HCT116 (cell line): ENCODE measurements at places on chromosomes 7 and 10. TPM values are rescaled to one million over a fixed set of nuclear protein-coding genes. Genes with fewer than 3 reads are reported as not detected.

Gene ZPBP
- not detected for total RNA-seq

Gene OR2A7
- total RNA-seq = 8.1 TPM

Gene CDHR1
- total RNA-seq = not detected

DNA sequence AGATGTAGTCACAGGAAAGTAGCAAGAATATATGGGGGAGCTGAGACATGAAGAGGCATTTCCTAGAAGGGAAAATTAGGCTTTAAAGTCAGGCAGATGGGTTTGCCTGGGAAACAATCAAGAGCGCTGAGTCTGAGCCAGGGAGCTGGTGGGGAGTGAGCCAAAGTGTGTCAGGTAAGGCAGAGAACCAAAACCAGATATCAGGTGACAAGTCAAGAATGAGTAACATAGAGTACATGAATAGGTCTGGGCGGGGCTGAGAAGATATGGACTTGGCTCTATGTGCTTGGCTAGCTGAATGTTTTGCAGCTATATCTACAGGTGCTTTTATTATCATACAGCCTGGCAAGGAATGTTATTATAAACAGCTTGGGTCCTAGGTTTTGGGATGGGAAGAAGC lies 49.3 kb downstream of the GPR141 start:
- peaks cover 15% of the 10 kb centered on the region; the same call in 1 of the 2 replicates for H3K27me3 ChIP-seq
- H3K27ac ChIP-seq = no peak overlapping the region
- no peaks in the 10 kb centered on the region for H3K4me1 ChIP-seq

- H3K36me3 ChIP-seq = no peaks in the 10 kb centered on the region
- H3K4me1 ChIP-seq = no peaks in the 10 kb centered on the region
- no peak overlapping the region for H3K27ac ChIP-seq
- H3K4me3 ChIP-seq = no peak overlapping the region
These were observed 43.4 kb upstream of the PPP2R2D start for GRCh38 chr10:131857156-131858117.

GRCh38 chr10:17122726-17123661 lies 6.6 kb downstream of the CUBN start:
- peaks cover 9% of the 10 kb centered on the region; the same call in 1 of the 2 replicates for H3K4me1 ChIP-seq
- H3K36me3 ChIP-seq = no peaks in the 10 kb centered on the region
- H3K27me3 ChIP-seq = no peaks in the 10 kb centered on the region
- no peak for DNase-seq
- H3K27ac ChIP-seq = no peak overlapping the region

- H3K27ac ChIP-seq = no peak overlapping the region
- peak overlapping the region; percentile 80 for H3K4me3 ChIP-seq
- peaks cover 54% of the 10 kb centered on the region for H3K4me1 ChIP-seq
- no peak for DNase-seq
- no peaks in the 10 kb centered on the region for H3K27me3 ChIP-seq
These were observed 1.7 kb downstream of the PROSER2 start for GRCh38 chr10:11824825-11825224.

- H3K4me3 ChIP-seq = no peak overlapping the region
- DNase-seq = no peak
- no peaks in the 10 kb centered on the region for H3K27me3 ChIP-seq
- no peaks in the 10 kb centered on the region for H3K36me3 ChIP-seq
- H3K4me1 ChIP-seq = no peaks in the 10 kb centered on the region
These were observed 311.8 kb downstream of the PTPRN2 start for GRCh38 chr7:158275711-158276413.

DNA sequence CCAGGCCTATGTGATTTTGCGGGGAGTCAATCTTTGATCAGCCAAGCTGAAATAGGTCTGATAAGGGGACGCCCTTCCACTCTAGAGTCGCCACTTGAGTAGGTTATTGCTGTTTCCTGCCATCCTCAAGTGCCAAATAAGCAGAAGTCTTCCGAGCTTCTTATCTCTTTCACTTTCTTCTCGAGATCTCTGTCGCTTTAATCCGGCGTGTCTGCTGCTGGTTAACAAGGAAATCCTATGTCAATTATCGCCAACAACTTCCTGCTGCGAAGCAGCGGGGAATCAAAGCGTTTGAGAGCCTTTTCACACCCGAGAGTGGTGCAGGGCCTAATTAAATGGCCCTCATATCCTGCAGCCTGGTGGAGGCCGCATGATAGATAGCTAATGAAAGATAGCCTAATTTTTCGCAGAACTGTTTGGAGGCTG lies 215.9 kb downstream of the RAB11FIP2 start:
- H3K27ac ChIP-seq = no peak overlapping the region
- H3K4me1 ChIP-seq = no peaks in the 10 kb centered on the region
- H3K4me3 ChIP-seq = no peak overlapping the region
- no peaks in the 10 kb centered on the region for H3K36me3 ChIP-seq
- DNase-seq = no peak

- DNase-seq = no peak
- H3K36me3 ChIP-seq = no peaks in the 10 kb centered on the region
- H3K4me3 ChIP-seq = no peak overlapping the region
- H3K27ac ChIP-seq = no peak overlapping the region
- no peaks in the 10 kb centered on the region for H3K4me1 ChIP-seq
- no peaks in the 10 kb centered on the region for H3K27me3 ChIP-seq
These were observed 224.3 kb upstream of the IGFBP3 start for GRCh38 chr7:46145412-46145811.

DNA sequence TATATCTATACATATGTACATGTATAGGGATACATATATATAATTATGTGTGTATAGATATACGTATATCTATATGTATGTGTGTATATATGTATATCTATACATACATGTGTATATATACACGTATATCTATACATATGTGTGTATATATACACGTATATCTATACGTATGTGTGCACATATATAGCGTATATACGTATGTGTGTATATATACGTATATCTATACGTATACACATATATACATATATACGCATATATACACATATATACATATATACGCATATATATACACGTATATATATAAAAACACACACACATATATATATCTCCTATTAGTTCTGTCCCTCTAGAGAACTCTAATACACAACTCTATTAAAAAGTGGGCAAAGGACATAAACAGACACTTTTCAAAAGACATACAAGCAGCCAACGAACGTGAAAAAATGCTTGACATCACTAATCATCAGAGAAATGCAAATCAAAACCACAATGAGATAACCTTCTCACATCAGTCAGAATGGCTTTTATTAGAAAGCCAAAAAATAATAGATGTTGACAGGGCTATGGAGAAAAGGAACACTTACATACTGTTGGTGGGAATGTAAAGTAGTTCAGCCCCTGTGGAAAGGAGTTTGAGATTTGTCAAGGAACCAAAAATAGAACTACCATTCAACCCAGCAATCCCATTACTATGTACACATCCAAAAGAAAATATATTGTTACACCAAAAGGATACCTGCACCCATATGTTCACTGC lies 22.0 kb upstream of the TMEM120A start:
- H3K4me1 ChIP-seq = no peaks in the 10 kb centered on the region
- DNase-seq = no peak
- no peak overlapping the region for H3K4me3 ChIP-seq
- H3K27ac ChIP-seq = no peak overlapping the region
- H3K27me3 ChIP-seq = no peaks in the 10 kb centered on the region

GRCh38 chr10:11373717-11374171 lies 237.7 kb downstream of the USP6NL start:
- no peaks in the 10 kb centered on the region for H3K36me3 ChIP-seq
- no peak overlapping the region for H3K27ac ChIP-seq
- no peak overlapping the region for H3K4me3 ChIP-seq
- H3K27me3 ChIP-seq = 0 out of 2 replicates have a peak, but pooled peaks cover 3% of the 10 kb centered on the region

GRCh38 chr7:47428052-47428767 lies 153.7 kb downstream of the TNS3 start:
- no peaks in the 10 kb centered on the region for H3K36me3 ChIP-seq
- no peak overlapping the region for H3K4me3 ChIP-seq
- H3K27ac ChIP-seq = no peak overlapping the region
- no peaks in the 10 kb centered on the region for H3K4me1 ChIP-seq
- H3K27me3 ChIP-seq = no peaks in the 10 kb centered on the region

- H3K27me3 ChIP-seq = no peaks in the 10 kb centered on the region
- no peak overlapping the region for H3K4me3 ChIP-seq
- H3K36me3 ChIP-seq = no peaks in the 10 kb centered on the region
- no peak overlapping the region for H3K27ac ChIP-seq
- no peak for DNase-seq
- H3K4me1 ChIP-seq = peaks cover 40% of the 10 kb centered on the region
These were observed 15.6 kb upstream of the PPIF start for GRCh38 chr10:79331709-79332108.

DNA sequence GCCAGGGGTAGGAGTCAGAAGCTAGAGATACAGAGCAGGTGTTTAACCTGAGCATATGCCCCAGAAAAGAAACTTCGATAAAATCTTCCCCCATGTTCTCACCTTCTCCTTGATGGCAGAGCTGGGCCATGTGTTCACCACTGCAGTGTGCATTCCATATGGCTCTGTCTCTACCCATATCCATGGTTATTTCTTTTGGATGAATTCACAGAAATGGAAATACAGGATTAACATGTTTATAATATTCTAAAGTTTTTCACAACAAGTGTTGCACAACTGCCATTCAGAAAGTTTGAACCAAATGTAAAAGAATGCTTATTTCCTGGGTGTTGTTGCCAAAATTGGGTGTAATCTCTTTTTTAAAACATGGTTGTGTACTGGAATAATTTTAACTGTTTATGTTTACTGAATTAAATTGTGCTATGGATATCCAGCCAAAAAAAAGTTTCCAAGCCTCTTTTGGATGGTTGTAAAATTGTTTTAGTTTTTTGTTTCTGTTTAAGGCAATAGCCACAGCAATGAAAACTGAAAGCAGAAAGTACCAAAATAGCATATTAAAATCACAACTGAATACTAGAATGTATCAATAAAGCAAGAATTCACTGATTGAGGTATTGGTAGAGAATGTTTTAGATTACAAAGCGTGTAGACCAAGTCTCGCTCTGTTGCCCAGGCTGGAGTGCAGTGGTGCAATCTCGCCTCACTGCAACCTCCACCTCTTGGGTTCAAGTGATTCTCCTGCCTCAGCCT lies 19.9 kb upstream of the CCNY start:
- no peak for DNase-seq
- H3K36me3 ChIP-seq = no peaks in the 10 kb centered on the region
- no peak overlapping the region for H3K27ac ChIP-seq

DNA sequence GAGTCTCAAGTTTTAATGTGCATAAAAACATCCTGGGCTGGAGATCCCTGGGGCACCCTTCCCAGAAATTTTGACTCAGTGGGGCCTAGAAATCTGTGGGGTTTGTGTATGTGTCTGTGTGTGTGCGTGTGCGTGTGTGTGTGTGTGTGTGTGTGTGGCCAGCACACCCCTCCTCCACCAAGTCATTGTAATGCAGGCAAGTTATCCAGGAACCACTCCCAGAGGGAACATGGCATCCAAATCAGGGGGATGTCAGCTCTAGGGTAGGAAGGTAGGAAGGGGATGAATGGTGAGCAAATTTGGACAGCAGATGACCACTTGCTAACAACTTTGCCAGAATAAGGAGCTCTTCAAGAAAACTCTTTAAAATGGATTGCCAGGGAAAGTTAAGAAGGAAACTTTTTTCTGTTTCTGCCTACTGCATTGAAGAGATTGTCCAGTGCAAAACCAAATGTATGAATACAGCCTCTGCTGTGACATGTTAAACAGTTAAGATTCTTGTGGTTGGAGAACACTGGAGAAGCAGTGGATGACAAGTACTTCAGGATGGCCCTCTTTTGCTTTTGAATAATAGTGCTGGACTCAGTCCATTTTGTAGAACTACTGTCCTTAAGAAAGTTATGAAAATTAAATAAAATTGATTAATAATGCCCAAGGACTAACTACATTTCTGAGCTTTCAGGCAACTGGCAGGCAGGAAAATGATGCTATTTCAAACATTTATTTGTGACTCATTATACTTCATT lies 12.3 kb downstream of the STAMBPL1 start:
- no peak overlapping the region for H3K4me3 ChIP-seq
- H3K27me3 ChIP-seq = no peaks in the 10 kb centered on the region
- H3K4me1 ChIP-seq = peaks cover 55% of the 10 kb centered on the region
- no peak for DNase-seq
- H3K36me3 ChIP-seq = no peaks in the 10 kb centered on the region

GRCh38 chr10:119313644-119314043 lies 106.3 kb downstream of the GRK5 start:
- H3K27ac ChIP-seq = no peak overlapping the region; the same call in 1 of the 2 replicates
- H3K4me3 ChIP-seq = no peak overlapping the region
- DNase-seq = no peak
- no peaks in the 10 kb centered on the region for H3K27me3 ChIP-seq
- H3K36me3 ChIP-seq = no peaks in the 10 kb centered on the region

DNA sequence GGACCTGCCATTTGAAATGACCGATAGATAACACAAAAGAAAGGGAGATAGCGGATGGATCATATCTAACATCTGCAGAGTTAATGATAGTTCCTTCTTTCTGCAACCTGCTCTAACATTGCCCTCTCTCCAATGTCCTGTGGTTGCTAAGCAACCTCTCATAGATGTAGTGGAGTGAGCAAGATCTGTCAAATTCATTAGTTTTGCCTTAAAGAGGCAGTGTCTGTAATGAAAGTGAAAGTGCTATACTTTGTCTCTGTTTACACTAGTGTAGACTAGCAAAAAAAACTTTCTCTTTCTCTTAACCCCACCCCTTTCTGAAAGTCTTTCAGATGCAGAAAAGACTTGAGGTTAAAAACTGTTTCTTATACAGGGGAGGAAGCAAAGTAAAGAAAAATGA lies 1196.9 kb downstream of the SORCS3 start:
- no peaks in the 10 kb centered on the region for H3K36me3 ChIP-seq
- no peaks in the 10 kb centered on the region for H3K4me1 ChIP-seq
- H3K27ac ChIP-seq = no peak overlapping the region
- DNase-seq = no peak
- no peak overlapping the region for H3K4me3 ChIP-seq

DNA sequence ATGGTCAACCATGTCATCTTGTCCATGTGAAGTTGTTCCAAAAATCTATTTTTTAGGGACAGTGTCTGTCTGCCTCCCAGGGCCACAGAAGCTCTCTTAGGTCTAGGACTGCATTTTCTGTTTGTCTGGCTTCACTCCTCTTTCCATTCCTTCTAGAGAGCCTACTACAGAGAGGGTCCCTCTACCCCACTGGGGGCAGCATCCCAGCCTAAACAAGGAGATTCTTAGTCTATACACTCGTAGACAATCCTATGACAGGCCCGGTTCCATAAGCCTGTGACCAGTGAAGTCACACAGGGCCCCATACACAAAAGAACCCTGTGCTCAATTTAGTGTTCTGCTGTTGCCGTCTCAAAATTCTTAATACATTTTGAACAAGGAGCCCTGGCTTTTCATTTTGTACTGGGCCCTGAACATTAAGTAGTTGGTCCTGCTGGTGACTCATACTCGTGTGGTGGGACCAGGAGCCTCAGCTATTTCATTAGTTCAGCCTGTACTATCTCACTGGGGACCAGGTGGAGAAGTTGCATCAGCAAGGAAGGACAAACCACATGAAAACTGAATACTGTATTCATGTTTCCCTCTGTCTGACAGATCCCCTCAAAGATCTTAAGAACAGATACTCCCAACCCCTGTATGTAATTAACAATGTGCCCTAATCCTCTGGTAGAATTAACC lies 23.5 kb upstream of the FAM180A start:
- no peak for DNase-seq
- no peak overlapping the region for H3K4me3 ChIP-seq
- H3K27ac ChIP-seq = no peak overlapping the region
- H3K36me3 ChIP-seq = no peaks in the 10 kb centered on the region

- no peaks in the 10 kb centered on the region; the same call in 1 of the 2 replicates for H3K27me3 ChIP-seq
- H3K4me1 ChIP-seq = no peaks in the 10 kb centered on the region
- no peak overlapping the region for H3K4me3 ChIP-seq
- no peaks in the 10 kb centered on the region for H3K36me3 ChIP-seq
These were observed 39.2 kb downstream of the PNLIPRP3 start for GRCh38 chr10:116466715-116467422.
